ENCODE measurements at places on chromosomes 6 and 20. TPM values are rescaled to one million over a fixed set of nuclear protein-coding genes. Genes with fewer than 3 reads are reported as not detected.

- no peaks in the 10 kb centered on the region for H3K36me3 ChIP-seq
- H3K27ac ChIP-seq = no peak overlapping the region
- H3K27me3 ChIP-seq = peaks cover 3% of the 10 kb centered on the region
- H3K4me3 ChIP-seq = no peak overlapping the region
- no peak for DNase-seq
Observed at GRCh38 chr6:40889137-40889832, 149.7 kb downstream of the UNC5CL start.

- H3K4me3 ChIP-seq = no peak overlapping the region
- H3K27me3 ChIP-seq = no peaks in the 10 kb centered on the region
- H3K4me1 ChIP-seq = peaks cover 22% of the 10 kb centered on the region
- no peaks in the 10 kb centered on the region for H3K36me3 ChIP-seq
- no peak for DNase-seq
Observed at GRCh38 chr20:3162080-3162611, 2.5 kb upstream of the FASTKD5 start.

- H3K27ac ChIP-seq = no peak overlapping the region
- peaks cover 18% of the 10 kb centered on the region for H3K4me1 ChIP-seq
Observed at GRCh38 chr6:169252505-169253189, 999 bp downstream of the THBS2 start.

- H3K4me1 ChIP-seq = peaks cover 9% of the 10 kb centered on the region
- DNase-seq = no peak
- H3K27ac ChIP-seq = no peak overlapping the region
- H3K27me3 ChIP-seq = no peaks in the 10 kb centered on the region
- peaks cover 3% of the 10 kb centered on the region for H3K36me3 ChIP-seq
Observed at GRCh38 chr20:63556873-63557478, 3.0 kb downstream of the FNDC11 start.

- no peak overlapping the region for H3K4me3 ChIP-seq
- no peak overlapping the region for H3K27ac ChIP-seq
- peaks cover 19% of the 10 kb centered on the region for H3K4me1 ChIP-seq
- no peak for DNase-seq
Observed at GRCh38 chr6:161057103-161058091, 65.8 kb downstream of the MAP3K4 start.

DNA sequence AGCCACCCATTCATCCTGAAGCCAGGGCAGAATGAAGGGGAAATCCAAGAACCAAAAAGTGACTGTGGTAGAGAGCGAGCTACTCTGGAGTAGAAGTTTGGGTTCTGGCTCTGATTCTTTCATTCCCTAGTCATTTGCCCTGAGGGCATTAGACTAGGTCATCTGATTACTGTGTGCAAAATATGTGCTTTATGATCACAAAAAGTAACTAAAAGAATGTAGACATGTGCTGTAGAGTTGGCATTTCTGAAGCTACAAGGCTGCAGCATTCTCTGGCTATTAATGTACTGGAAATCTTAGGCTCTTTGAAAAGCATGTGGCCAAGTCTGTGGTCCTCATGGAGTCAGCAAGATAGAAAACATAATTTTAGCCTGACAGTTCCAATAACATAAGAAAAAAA lies 94.2 kb downstream of the TBC1D7 start:
- no peak for DNase-seq
- H3K27me3 ChIP-seq = no peaks in the 10 kb centered on the region
- H3K36me3 ChIP-seq = no peaks in the 10 kb centered on the region
- H3K27ac ChIP-seq = no peak overlapping the region

NNAT gene
- total RNA-seq = 0.91 TPM

DNA sequence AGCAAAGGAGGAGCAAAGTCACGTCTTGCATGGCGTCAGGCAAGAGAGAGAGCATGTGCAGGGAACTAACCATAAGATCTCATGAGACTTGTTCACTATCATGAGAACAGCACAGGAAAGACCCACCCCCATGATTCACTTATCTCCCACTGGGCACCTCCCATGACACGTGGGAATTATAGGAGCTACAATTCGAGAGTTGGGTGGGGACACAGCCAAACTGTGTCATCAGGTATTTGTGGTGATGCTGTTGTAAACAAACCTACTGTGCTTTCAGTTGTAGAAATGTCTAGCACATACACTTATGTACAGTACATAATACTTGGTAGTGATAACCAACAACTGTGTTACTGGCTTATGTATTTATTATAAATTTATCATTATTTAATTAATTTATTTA lies 128.3 kb downstream of the UTRN start:
- peaks cover 7% of the 10 kb centered on the region for H3K36me3 ChIP-seq
- DNase-seq = no peak
- H3K27ac ChIP-seq = no peak overlapping the region
- peaks cover 45% of the 10 kb centered on the region for H3K4me1 ChIP-seq
- no peak overlapping the region for H3K4me3 ChIP-seq
- H3K27me3 ChIP-seq = no peaks in the 10 kb centered on the region

- H3K36me3 ChIP-seq = no peaks in the 10 kb centered on the region
- peaks cover 6% of the 10 kb centered on the region for H3K4me1 ChIP-seq
- no peak for DNase-seq
- H3K27me3 ChIP-seq = peaks cover 2% of the 10 kb centered on the region
- no peak overlapping the region for H3K27ac ChIP-seq
- H3K4me3 ChIP-seq = no peak overlapping the region
Observed at GRCh38 chr20:41335591-41335990, 5.0 kb upstream of the LPIN3 start.

GRCh38 chr6:137967689-137968454 lies 100.8 kb downstream of the TNFAIP3 start:
- H3K36me3 ChIP-seq = no peaks in the 10 kb centered on the region
- H3K27me3 ChIP-seq = no peaks in the 10 kb centered on the region
- no peak for DNase-seq
- peaks cover 53% of the 10 kb centered on the region for H3K4me1 ChIP-seq

CST5 gene
- total RNA-seq = not detected

MYB gene
- 29.2 TPM for total RNA-seq

DNPH1 gene
- 80.3 TPM for total RNA-seq

PSMB9 gene
- 282 TPM for total RNA-seq

GRCh38 chr6:147508042-147508865 lies at the start of gene SAMD5:
TSS of gene SAMD5 (plus strand) at chr6:147508690. CDS start at chr6:147508929, 239 bp downstream.
- H3K27ac ChIP-seq = no peak within 1 kb of the TSS
- peak within 1 kb of the TSS; percentile 53 for H3K4me3 ChIP-seq
- peak; percentile 45 for DNase-seq
- H3K36me3 ChIP-seq = no peaks in the 10 kb centered on the region
- peaks cover 55% of the 10 kb centered on the region for H3K27me3 ChIP-seq
- H3K4me1 ChIP-seq = peaks cover 12% of the 10 kb centered on the region

RRAGD gene
- total RNA-seq = 20.1 TPM

GRCh38 chr20:48639899-48640298 lies 187.9 kb downstream of the PREX1 start:
- H3K27me3 ChIP-seq = no peaks in the 10 kb centered on the region
- no peak overlapping the region for H3K27ac ChIP-seq
- no peak overlapping the region for H3K4me3 ChIP-seq
- peaks cover 8% of the 10 kb centered on the region for H3K36me3 ChIP-seq
- no peak for DNase-seq

DEFB124 gene
- total RNA-seq = not detected

TMEM63B gene
- 10.9 TPM for total RNA-seq

OR12D3 gene
- total RNA-seq = not detected

CGAS gene
- total RNA-seq = 24.1 TPM

GRCh38 chr20:43305749-43306148 lies 116.0 kb upstream of the PTPRT start:
- no peaks in the 10 kb centered on the region for H3K4me1 ChIP-seq
- no peaks in the 10 kb centered on the region for H3K36me3 ChIP-seq
- H3K27ac ChIP-seq = no peak overlapping the region
- H3K4me3 ChIP-seq = no peak overlapping the region
- H3K27me3 ChIP-seq = peaks cover 6% of the 10 kb centered on the region

TCP11 gene
- total RNA-seq = not detected

DNA sequence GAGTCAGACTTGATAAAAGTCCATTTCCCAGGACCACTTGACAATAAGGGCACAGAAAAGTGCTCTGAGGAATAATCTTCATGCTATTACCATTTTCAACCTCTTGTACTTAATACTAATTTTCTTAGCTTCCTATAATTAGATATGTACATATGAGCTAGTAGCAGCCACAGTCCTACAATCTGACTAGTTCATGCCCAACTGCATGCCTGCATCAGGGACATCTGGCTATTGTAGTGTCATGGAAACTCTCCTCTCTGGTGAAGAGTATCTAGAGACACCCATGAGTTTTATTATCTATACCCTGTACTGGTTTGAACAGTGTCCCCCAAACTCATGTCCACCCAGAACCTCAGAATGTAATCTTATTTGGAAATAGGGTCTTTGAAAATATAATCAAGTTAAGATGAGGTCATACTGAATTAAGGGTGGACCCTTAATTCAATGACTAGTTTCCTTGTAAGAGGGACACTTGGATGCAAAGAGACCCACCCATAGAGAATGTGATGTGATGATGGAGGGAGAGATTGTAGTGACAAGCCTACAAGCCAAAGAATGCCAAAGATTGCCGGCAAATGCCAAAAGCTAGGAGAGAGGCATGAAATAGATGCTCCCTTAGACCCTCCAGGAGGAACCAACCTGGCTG lies 13.9 kb upstream of the TRIM39 start:
- H3K4me1 ChIP-seq = peaks cover 29% of the 10 kb centered on the region
- no peaks in the 10 kb centered on the region for H3K27me3 ChIP-seq
- no peak for DNase-seq
- H3K4me3 ChIP-seq = no peak overlapping the region

- H3K27me3 ChIP-seq = no peaks in the 10 kb centered on the region
- H3K4me3 ChIP-seq = no peak overlapping the region
- H3K4me1 ChIP-seq = peaks cover 23% of the 10 kb centered on the region
Observed at GRCh38 chr6:25413207-25413905, 134.2 kb downstream of the CARMIL1 start.

DNA sequence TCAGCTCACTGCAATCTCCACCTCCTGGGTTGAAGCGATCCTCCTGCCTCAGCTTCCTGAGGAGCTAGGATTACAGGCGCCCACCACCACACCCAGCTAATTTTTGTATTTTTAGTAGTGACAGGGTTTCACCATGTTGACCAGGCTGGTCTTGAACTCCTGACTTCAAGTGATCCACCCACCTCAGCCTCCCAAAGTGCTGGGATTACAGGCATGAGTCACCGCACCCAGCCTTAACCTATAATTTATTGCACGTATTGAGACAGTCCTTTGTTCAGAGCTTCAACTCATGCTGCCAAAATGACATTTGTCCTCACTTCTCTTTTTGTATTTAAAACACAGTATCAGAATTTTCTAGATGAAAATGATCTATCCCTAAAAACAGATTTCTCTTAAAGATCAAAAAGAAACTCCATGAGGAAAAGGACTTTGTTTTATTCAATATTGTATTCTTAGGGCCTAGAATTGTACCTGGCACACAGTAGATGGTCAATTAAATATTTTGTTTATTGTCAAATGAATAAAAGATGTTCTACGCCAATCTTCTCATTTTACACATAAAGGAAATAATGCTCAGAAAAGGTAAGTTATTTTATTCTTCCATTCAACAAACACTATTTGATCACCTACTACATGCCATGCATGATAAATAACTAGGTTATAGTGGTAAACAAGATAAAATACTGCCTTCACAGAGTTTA lies 10.8 kb downstream of the SERAC1 start:
- H3K36me3 ChIP-seq = peaks cover 7% of the 10 kb centered on the region
- H3K4me1 ChIP-seq = peaks cover 6% of the 10 kb centered on the region
- no peak overlapping the region for H3K4me3 ChIP-seq
- no peak for DNase-seq

DNA sequence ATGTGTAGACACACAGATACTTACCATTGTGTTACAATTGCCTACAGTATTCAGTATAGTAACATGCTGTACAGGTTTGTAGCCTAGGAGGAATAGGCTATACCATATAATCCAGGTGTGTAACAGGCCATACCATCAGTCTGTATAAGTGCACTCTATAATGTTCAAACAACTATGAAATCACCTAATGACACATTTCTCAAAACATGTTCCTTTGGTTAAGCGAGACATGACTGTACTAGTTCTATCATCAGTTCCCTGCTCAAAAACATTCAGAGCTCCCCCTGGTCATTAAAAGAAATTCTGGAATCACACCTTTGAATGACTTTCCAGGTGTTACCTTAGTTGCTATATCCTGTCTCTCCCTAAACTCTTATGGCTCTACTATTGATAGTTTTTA lies 70.4 kb upstream of the SLC2A12 start:
- no peak for DNase-seq
- H3K27me3 ChIP-seq = no peaks in the 10 kb centered on the region
- H3K4me1 ChIP-seq = peaks cover 3% of the 10 kb centered on the region
- no peak overlapping the region for H3K4me3 ChIP-seq
- H3K27ac ChIP-seq = no peak overlapping the region
- H3K36me3 ChIP-seq = no peaks in the 10 kb centered on the region

- peaks cover 26% of the 10 kb centered on the region for H3K4me1 ChIP-seq
- H3K36me3 ChIP-seq = no peaks in the 10 kb centered on the region
- no peak overlapping the region for H3K27ac ChIP-seq
- DNase-seq = no peak
- no peak overlapping the region for H3K4me3 ChIP-seq
Observed at GRCh38 chr6:117553142-117553541, 49.2 kb downstream of the GOPC start.

DNA sequence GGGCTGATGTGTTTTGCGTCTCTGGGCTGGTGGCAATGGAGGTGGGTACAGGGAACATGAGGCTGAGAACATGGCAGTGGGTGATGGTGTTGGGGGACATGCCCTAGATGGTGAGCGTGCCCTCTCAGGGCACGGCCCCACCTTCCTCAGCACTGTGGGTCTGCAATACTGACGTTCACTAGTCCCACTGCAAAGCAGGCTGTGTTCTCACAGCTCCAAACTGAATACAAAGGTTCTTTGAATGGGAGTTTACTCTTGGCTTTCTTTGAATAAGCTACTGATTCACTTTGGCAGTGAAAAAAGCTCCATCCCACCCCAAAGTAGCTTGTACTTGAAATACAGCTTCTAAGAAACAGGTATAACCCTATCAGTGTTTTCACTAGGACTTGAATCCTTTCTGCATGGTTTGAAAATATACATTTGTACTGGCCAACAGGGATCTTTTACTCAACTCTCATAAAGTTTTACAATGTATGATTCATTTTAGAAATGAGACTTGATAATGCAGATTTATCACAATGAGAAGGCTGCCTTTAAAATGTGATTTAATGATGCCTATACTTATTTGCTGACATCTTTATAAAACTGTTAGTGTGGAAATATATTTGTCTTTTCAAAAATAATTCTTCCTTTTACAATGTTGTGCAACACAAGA lies 400.7 kb downstream of the ZFAND3 start:
- H3K4me1 ChIP-seq = peaks cover 4% of the 10 kb centered on the region
- H3K27ac ChIP-seq = no peak overlapping the region
- H3K4me3 ChIP-seq = no peak overlapping the region
- no peaks in the 10 kb centered on the region for H3K27me3 ChIP-seq

GRCh38 chr6:127484212-127484863 lies 25.1 kb upstream of the KIAA0408 start:
- peaks cover 20% of the 10 kb centered on the region for H3K27me3 ChIP-seq
- H3K4me3 ChIP-seq = peak overlapping the region; percentile 55
- H3K27ac ChIP-seq = peak overlapping the region; percentile 5
- peaks cover 26% of the 10 kb centered on the region for H3K4me1 ChIP-seq

- peak overlapping the region; percentile 88 for H3K27ac ChIP-seq
- H3K4me1 ChIP-seq = peaks cover 67% of the 10 kb centered on the region
- no peak for DNase-seq
- peak overlapping the region; percentile 60 for H3K4me3 ChIP-seq
Observed at GRCh38 chr20:437787-438486, 24.4 kb downstream of the TBC1D20 start.
